ENCODE measurements at places on chromosomes 5 and 9. TPM values are rescaled to one million over a fixed set of nuclear protein-coding genes. Genes with fewer than 3 reads are reported as not detected.
A peak's percentile ranks its signal among the peaks of the same experiment; 100 is the strongest.

- ATAC-seq, result no peak
- no peaks in the 10 kb centered on the region for H3K4me1 ChIP-seq
- no peaks in the 10 kb centered on the region for H3K36me3 ChIP-seq
- no peak overlapping the region for H3K27ac ChIP-seq
- no peaks in the 10 kb centered on the region for H3K27me3 ChIP-seq
Observed at GRCh38 chr5:73264631-73265030, 91.6 kb downstream of the TMEM174 start.

- H3K27ac ChIP-seq, result no peak overlapping the region
- H3K4me3 ChIP-seq, result no peak overlapping the region
- ATAC-seq, result no peak
- H3K36me3 ChIP-seq, result no peaks in the 10 kb centered on the region
- no peaks in the 10 kb centered on the region for H3K4me1 ChIP-seq
Observed at GRCh38 chr5:67806654-67807438, 408.7 kb upstream of the PIK3R1 start.

DNA sequence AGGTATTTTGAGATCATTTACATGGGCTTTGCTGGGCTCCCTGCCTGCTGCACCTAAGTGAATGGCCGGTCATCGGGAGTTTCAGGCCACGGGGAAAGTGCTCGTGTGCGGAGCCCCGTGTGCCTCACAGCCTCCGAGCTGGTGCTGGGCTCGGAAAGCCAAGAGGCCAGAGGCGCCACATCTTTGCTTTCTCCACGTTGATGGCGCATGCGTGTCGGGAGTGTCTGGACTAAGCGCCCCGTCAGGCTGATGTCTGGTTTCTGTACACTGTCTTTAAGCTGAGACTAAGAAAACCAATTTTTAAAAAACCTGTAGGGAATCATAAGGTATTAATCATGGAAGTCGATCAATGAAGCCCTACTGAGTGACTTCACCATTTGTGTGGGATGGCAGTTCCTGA lies 69.1 kb downstream of the OTULIN start:
- no peak for ATAC-seq
- H3K27ac ChIP-seq, result no peak overlapping the region
- H3K4me3 ChIP-seq, result no peak overlapping the region
- H3K36me3 ChIP-seq, result peaks cover 52% of the 10 kb centered on the region
- H3K27me3 ChIP-seq, result no peaks in the 10 kb centered on the region

- ATAC-seq, result no peak
- H3K4me1 ChIP-seq, result peaks cover 4% of the 10 kb centered on the region
- no peaks in the 10 kb centered on the region for H3K27me3 ChIP-seq
- H3K4me3 ChIP-seq, result no peak overlapping the region
- H3K36me3 ChIP-seq, result peaks cover 16% of the 10 kb centered on the region
Observed at GRCh38 chr5:75046366-75047142, 5.8 kb downstream of the GCNT4 start.

DNA sequence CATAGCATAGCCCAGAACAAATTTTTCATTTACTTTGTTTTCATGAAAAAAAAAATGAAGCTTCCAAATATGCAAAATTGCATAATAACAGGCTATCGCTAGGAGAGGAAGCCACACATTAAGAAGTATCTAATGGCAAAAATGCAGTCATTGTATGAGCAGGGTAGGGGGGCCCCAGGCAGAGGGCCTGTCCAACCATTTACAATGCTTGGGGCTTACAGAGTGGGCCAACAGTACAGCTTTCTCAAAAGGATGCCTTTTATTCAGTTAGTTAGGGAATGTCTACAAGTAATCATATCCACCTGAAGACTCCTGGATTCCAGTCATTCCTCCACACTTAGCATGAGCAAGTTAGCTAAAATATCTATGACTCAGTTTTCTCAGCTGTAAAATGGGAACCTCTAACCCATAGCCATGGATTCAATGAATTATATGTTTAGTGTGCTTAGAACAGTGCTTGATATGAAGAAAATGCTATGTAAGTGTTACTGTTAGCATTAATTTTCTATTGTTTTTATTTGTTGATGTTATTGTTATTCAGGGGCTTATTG lies 117.7 kb downstream of the GAS1 start:
- H3K36me3 ChIP-seq, result no peaks in the 10 kb centered on the region
- ATAC-seq, result no peak
- H3K4me3 ChIP-seq, result no peak overlapping the region
- no peaks in the 10 kb centered on the region for H3K27me3 ChIP-seq
- H3K27ac ChIP-seq, result no peak overlapping the region

- H3K36me3 ChIP-seq, result no peaks in the 10 kb centered on the region
- no peak for ATAC-seq
- no peaks in the 10 kb centered on the region for H3K27me3 ChIP-seq
Observed at GRCh38 chr5:124976086-124976485, 229.6 kb upstream of the ZNF608 start.

DNA sequence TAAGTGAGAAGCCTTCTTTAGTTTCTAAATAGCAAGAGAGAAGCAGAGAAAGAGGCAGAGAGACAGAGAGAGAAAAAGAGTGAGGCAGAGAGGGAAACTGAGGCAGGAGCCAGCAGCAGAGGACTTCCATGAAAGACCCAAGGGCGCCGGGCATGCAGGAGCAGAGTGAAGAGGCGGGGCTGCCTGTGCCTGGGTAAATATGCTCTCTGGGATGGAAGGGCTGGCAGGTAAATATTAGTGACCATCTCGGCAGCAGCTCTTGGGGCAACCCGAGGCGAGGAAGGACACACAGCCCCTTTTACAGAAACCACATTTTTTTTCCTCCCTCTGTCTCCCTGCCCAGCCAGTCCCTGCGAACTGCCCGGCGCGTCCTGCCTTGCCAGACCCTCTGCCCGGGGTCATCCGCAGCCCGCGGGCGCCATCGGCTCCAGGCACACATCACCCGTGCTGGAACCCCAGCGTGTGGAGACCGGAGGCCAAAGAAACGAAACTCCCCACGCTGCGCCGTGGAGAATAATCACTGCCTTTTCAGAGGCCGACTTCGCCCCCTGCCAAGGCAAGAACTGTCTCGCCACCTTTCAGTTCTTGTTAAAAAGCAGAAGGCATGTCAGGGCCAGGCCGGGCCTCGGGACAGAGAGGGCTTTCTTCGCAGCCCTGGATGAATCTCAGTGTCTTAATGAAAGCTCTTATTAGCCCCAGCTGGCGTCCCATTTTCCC lies 61.3 kb downstream of the BOD1 start:
- no peak overlapping the region for H3K4me3 ChIP-seq
- no peaks in the 10 kb centered on the region for H3K36me3 ChIP-seq
- no peak for ATAC-seq
- no peaks in the 10 kb centered on the region for H3K27me3 ChIP-seq
- H3K4me1 ChIP-seq, result peaks cover 30% of the 10 kb centered on the region

GRCh38 chr5:139287890-139288635 lies 5.5 kb upstream of the MATR3 start:
- H3K4me3 ChIP-seq, result no peak overlapping the region
- no peaks in the 10 kb centered on the region for H3K36me3 ChIP-seq
- H3K4me1 ChIP-seq, result no peaks in the 10 kb centered on the region
- no peak overlapping the region for H3K27ac ChIP-seq

- ATAC-seq, result no peak
- no peaks in the 10 kb centered on the region for H3K36me3 ChIP-seq
- no peak overlapping the region for H3K4me3 ChIP-seq
- H3K27ac ChIP-seq, result no peak overlapping the region
Observed at GRCh38 chr9:14827805-14828204, 82.4 kb downstream of the FREM1 start.

DNA sequence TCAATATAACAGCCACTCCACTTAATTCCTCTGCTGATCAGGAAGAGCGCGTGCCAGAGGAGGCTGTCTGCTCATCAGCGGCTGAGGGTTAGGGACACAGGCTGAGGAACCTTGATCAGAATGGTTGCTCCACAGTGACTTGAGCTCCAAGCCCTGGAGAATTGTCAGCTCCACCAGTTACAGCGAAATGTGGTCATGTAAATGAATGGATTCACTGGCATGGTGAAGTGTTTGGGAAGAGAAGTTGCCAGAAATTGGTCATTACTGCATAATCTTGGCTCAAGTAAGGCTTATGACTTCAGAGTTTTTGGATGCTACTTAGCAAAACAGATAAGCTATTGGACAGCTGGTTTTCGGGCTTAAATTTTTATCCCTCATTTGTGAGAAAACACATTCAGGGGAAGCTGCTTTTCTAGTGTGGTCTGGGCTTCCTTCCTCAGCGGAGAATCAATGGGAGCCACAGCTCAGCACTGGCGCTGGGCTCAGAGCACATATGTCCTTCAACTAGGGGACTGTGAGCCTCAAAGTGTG lies 65.0 kb downstream of the PRRT1B start:
- peaks cover 43% of the 10 kb centered on the region for H3K36me3 ChIP-seq
- ATAC-seq, result peak; percentile 71
- H3K27me3 ChIP-seq, result no peaks in the 10 kb centered on the region
- no peak overlapping the region for H3K4me3 ChIP-seq
- H3K4me1 ChIP-seq, result peaks cover 7% of the 10 kb centered on the region

DNA sequence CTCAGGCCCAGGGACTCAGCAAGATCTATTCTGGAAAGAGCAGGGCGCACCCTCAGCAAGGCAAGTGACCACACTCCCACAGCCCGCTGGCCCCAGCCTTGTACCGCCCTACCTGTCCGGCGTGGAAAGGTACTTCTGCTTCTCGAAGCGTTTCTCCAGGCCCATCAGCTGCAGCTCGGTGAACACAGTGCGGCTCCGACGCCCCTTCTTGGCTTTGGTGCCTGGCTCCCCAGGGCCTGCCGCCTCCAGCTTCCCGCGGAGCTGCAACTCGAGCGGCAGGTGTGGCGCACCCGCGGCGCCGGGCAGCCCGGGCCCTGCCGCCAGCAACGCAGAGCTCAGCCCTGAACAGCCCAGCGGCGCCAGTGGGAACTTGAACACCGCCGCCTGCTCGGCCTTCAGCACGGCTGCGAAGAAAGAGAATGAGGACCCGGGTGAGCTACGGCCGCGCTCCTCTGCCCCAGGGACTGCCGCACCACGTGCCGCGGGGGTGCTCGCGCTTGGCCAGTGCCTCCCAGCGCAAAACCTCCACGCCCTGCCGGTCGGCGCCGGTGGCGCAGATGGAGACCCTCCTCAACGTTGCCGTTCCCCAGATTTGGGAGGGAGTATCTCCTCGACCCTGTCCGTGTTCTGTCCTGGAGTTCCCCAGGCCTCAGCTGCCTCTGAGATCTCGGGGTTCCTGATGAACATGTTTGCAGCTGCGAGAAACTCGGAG lies 2.2 kb downstream of the BARX1 start:
- no peak for ATAC-seq
- H3K4me1 ChIP-seq, result peaks cover 82% of the 10 kb centered on the region
- H3K4me3 ChIP-seq, result no peak overlapping the region
- H3K27me3 ChIP-seq, result peaks cover 98% of the 10 kb centered on the region
- no peak overlapping the region for H3K27ac ChIP-seq
- H3K36me3 ChIP-seq, result peaks cover 6% of the 10 kb centered on the region

- peak overlapping the region; percentile 47 for H3K4me3 ChIP-seq
- no peaks in the 10 kb centered on the region for H3K36me3 ChIP-seq
- no peak for ATAC-seq
- H3K27me3 ChIP-seq, result no peaks in the 10 kb centered on the region
- no peak overlapping the region for H3K27ac ChIP-seq
- peaks cover 80% of the 10 kb centered on the region for H3K4me1 ChIP-seq
Observed at GRCh38 chr9:136726631-136727191, 14.3 kb downstream of the DIPK1B start.

GRCh38 chr5:180059326-180059725 lies 12.2 kb downstream of the RNF130 start:
- no peaks in the 10 kb centered on the region for H3K27me3 ChIP-seq
- H3K4me1 ChIP-seq, result no peaks in the 10 kb centered on the region
- H3K36me3 ChIP-seq, result no peaks in the 10 kb centered on the region

DNA sequence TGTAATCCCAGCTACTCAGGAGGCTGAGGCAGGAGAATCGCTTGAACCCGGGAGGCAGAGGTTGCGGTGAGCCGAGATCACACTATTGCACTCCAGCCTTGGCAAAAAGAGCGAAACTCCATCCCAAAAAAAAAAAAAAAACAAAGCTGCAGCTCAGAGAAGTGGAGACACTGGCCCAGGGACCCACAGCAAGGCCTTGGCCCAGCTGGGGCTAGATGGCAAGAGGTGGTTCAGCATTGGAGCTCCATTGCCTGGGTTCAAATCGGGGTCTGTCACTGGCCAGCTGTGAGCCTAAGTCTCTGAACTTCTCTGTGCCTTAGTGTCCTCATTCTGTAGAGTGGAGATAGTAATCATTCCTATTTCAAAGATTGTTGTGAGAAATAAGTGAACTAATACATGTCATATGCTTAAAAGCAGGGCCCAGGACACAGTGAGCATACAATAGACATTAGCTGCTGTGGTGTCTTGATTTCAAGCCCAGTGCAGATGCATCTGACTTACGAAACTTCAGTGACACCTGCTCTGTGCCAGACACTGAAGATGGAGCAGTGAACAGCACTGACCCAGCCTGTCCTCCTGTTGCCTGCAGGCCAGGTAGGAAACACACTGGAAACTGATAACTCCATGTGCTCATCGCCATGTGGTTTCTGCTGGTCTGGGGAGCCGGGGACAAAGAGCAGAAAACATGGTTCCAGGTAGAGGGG lies 127.7 kb downstream of the C9orf50 start:
- no peak for ATAC-seq
- peaks cover 17% of the 10 kb centered on the region for H3K36me3 ChIP-seq
- peaks cover 50% of the 10 kb centered on the region for H3K4me1 ChIP-seq

DNA sequence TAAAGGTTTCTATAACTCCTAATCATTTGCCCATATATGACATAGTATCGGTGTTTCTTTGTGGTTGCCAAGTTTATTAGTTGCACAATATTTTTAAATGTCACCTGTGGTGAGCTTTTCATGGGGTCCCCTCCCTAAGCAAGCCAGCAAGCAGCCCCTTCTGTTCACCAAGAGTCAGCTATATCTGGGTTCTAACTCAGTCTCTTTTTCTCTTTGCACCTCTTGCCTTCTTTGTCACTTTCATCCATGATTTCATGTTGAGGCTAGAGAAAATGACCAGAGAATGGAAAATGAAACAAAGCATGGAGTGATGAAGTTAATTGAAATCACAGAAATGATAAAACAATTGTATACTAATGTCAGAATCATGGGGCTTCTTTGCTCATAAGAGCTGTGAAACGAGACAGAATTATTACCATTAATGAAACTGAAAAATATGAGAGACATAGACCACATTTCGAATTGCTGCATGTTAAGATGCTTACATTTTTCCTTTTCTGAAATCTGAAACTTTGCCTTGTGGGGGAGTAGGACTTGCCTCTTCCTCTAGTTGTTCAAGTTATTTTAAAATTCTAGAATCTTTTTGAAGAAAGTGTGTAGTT lies 75.7 kb downstream of the CAMK4 start:
- no peaks in the 10 kb centered on the region for H3K27me3 ChIP-seq
- H3K36me3 ChIP-seq, result no peaks in the 10 kb centered on the region
- H3K27ac ChIP-seq, result no peak overlapping the region
- H3K4me3 ChIP-seq, result no peak overlapping the region

Gene OTP
- total RNA-seq, result not detected

Gene LHFPL2
- 40.3 TPM for total RNA-seq

Gene GZMA
- total RNA-seq, result 3.5 TPM

Gene FAM81B
- total RNA-seq, result not detected

Gene SMIM23
- total RNA-seq, result not detected

Gene CFAP90
- total RNA-seq, result 0.54 TPM

Gene DYNC2I2
- 37.8 TPM for total RNA-seq

Gene C8G
- not detected for total RNA-seq

Gene AK8
- 0.31 TPM for total RNA-seq

All from gastroesophageal sphincter (tissue), 4 donors.